ENCODE measurements at places on chromosomes 6 and 20.

GRCh38 chr20:3785240-3786125 lies 1.1 kb downstream of the CENPB start:
- DNase-seq: no peak

DNA sequence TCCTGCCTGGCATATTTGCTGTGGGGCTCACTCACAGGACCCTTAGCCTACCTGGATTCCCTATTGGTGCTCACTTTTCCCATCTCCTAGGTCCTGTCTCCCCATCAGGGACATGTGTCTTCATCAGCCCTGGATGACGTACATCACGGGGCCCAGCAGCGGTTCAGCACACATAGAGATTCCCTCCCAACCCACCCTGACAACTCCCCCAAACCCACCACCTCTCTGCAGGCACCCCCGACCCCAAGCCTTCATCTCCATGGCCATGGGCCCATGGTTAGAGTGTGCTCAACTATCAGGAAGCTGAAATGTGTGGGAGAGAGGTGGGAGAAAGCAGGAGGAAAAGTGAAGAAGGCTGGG lies 25.4 kb upstream of the SPDEF start:
- DNase-seq: no peak

- no peak for DNase-seq
These were observed 147.6 kb upstream of the FAM83B start for GRCh38 chr6:54698974-54699373.

DNA sequence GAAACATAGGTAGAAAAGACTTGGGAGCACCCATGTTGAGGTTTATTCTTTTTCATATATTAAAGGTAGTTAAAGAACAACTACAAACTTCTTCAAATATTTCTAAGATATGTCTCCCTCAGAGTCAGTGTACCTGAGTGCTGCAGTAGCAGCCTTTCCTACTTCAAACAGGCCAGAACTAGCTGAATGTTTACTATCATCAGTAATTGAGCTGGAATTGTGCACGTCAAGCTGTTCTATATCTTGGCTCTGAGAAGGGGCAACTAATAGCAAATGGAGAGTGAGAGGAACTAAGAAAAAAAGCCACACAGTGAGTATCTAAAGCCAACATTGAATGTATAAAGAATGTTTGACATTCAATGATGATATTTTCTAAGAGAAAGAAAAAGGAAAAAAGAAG lies 21.7 kb downstream of the MTCL3 start:
- DNase-seq: no peak
